Peyer's patch (tissue), 4 donors: ENCODE measurements at places on chromosomes 16 and 17.

DNA sequence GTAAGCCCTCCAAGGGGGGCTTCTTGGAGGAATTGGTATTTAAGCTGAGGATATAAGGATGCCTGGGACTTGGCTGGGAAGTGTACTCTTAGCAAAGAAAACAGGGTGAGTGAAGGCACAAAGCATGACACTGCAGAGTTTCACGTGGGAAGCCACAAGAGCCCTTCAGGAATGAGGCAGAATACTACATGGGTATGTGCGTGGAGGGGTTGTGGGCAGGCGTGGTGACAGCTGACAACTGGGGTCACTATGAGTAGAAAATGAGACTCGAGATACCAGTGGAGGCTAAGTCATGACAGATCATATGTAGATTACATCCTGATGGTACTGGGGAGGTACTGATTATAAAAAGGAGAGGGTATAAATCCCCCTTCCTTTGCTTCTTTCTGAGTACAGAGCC is 78.1 kb upstream of the XYLT1 start:
- no peaks in the 10 kb centered on the region for H3K36me3 ChIP-seq
- H3K27me3 ChIP-seq, result no peaks in the 10 kb centered on the region
- H3K27ac ChIP-seq, result no peak overlapping the region
- H3K4me3 ChIP-seq, result no peak overlapping the region
- H3K4me1 ChIP-seq, result no peaks in the 10 kb centered on the region

GRCh38 chr17:40311575-40311974 is 2.6 kb downstream of the RARA start:
- H3K27me3 ChIP-seq, result no peaks in the 10 kb centered on the region
- H3K4me3 ChIP-seq, result no peak overlapping the region
- DNase-seq, result no peak
- peaks cover 23% of the 10 kb centered on the region for H3K4me1 ChIP-seq
- H3K27ac ChIP-seq, result peak overlapping the region; percentile 25

- no peak for DNase-seq
- H3K4me3 ChIP-seq, result no peak overlapping the region
- H3K27ac ChIP-seq, result no peak overlapping the region
- no peaks in the 10 kb centered on the region for H3K27me3 ChIP-seq
- no peaks in the 10 kb centered on the region for H3K36me3 ChIP-seq
Observed at GRCh38 chr17:49916854-49917515, 52.0 kb upstream of the DLX4 start.

DNA sequence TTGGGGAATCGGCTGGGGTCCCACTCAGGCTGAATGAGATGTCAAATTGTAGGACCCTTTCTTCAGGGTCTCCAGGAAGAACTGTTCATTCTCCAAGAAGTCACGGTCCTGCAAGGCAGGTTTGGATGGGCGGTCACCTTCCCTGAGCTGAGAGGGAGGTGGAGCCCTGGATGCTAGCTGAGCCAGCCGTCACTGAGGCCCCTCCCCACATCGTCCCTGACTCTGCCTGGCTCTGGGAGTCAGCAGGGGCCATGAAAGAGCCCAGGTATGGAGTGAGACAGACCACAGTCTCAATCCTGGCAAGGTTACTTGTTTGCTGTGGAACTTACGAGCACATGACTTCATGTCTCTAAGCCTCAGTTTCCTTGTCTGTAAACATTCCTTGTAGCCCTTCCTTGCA is 6.0 kb upstream of the MRPL38 start:
- no peaks in the 10 kb centered on the region for H3K4me1 ChIP-seq
- H3K27ac ChIP-seq, result no peak overlapping the region
- no peaks in the 10 kb centered on the region for H3K36me3 ChIP-seq
- H3K4me3 ChIP-seq, result no peak overlapping the region
- no peaks in the 10 kb centered on the region for H3K27me3 ChIP-seq
- no peak for DNase-seq

GRCh38 chr16:65446427-65446826 is 324.6 kb upstream of the CDH11 start:
- no peak for DNase-seq
- H3K4me3 ChIP-seq, result no peak overlapping the region
- no peaks in the 10 kb centered on the region for H3K36me3 ChIP-seq

GRCh38 chr17:6642592-6642991 is 1.7 kb downstream of the TXNDC17 start:
- no peaks in the 10 kb centered on the region for H3K27me3 ChIP-seq
- DNase-seq, result no peak
- H3K27ac ChIP-seq, result no peak overlapping the region
- peaks cover 15% of the 10 kb centered on the region for H3K4me1 ChIP-seq
- H3K36me3 ChIP-seq, result peaks cover 29% of the 10 kb centered on the region

- no peak overlapping the region for H3K27ac ChIP-seq
- DNase-seq, result no peak
- no peak overlapping the region for H3K4me3 ChIP-seq
- no peaks in the 10 kb centered on the region for H3K36me3 ChIP-seq
Observed at GRCh38 chr17:20189302-20189701, 180.1 kb downstream of the SPECC1 start.
